Activated CD4-positive, alpha-beta memory T cell treated with anti-CD3 and anti-CD28 coated beads, Interleukin-2, amount 10 ng/mL, durations not matched to agents 7 days and 5 days (primary cell): ENCODE measurements at places on chromosomes 7 and 10.

- DNase-seq = no peak
These were observed 100.1 kb downstream of the HIP1 start for GRCh38 chr7:75638594-75639070.

GRCh38 chr10:77090381-77091356 lies 546.9 kb downstream of the KCNMA1 start:
- no peak for DNase-seq

GRCh38 chr7:99601656-99602310 lies 3.7 kb downstream of the TMEM225B start:
- DNase-seq = no peak

- DNase-seq = no peak
These were observed 260.3 kb upstream of the FERD3L start for GRCh38 chr7:19405541-19405940.

- peak; percentile 63 for DNase-seq
These were observed 588 bp upstream of the PAOX start for GRCh38 chr10:133378251-133379096.

- DNase-seq = no peak
These were observed 980.1 kb downstream of the KCNMA1 start for GRCh38 chr10:76657337-76658012.

DNA sequence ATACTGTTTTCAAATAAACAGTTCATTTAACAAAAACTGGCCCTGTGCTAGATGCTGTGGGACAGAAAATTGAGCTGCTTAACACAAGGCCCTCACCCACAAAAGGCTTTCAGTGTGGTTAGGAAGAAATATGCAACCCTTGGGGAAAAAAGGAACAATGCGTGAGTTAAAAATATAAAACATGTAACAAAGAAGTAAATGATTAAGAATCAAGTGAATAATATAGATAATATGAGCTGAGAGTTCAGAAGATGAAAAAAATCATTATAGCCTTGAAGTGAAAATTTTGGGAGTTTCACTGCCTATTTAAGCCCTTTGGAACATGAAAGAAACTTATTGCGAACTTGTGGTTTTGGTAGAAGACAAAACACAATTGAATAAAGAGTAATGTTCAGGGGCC lies 495.4 kb downstream of the GFRA1 start:
- no peak for DNase-seq

DNA sequence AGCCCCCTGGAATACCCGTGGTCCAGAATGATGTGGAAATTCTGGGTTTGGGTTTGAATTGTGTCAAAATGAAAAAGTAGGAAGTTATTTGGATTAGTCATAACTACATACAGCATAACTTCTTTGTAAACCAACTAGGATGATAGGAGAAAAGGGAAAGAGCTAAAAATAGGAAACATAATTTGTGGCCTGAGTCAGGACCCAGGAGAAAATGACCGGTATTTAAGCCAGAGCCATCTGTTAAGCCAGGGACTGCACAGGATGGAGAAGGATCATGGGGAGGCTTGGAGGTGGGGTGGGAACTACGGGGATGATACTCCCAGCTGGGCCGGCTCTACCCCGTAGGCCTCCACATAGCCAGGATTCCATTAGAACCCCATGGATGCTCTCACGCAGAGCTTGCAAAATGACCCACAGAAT lies 98.6 kb downstream of the MYOF start:
- DNase-seq = no peak

- no peak for DNase-seq
These were observed 396.7 kb downstream of the AUTS2 start for GRCh38 chr7:69994886-69995542.

- peak; percentile 22 for DNase-seq
These were observed 16.5 kb downstream of the SLK start for GRCh38 chr10:103983367-103983911.

- no peak for DNase-seq
These were observed 121.0 kb upstream of the TBX20 start for GRCh38 chr7:35374858-35375257.

GRCh38 chr7:24304494-24305095 lies 20.6 kb downstream of the NPY start:
- no peak for DNase-seq

- DNase-seq = no peak
These were observed 217.0 kb downstream of the CREB5 start for GRCh38 chr7:28629216-28629842.

DNA sequence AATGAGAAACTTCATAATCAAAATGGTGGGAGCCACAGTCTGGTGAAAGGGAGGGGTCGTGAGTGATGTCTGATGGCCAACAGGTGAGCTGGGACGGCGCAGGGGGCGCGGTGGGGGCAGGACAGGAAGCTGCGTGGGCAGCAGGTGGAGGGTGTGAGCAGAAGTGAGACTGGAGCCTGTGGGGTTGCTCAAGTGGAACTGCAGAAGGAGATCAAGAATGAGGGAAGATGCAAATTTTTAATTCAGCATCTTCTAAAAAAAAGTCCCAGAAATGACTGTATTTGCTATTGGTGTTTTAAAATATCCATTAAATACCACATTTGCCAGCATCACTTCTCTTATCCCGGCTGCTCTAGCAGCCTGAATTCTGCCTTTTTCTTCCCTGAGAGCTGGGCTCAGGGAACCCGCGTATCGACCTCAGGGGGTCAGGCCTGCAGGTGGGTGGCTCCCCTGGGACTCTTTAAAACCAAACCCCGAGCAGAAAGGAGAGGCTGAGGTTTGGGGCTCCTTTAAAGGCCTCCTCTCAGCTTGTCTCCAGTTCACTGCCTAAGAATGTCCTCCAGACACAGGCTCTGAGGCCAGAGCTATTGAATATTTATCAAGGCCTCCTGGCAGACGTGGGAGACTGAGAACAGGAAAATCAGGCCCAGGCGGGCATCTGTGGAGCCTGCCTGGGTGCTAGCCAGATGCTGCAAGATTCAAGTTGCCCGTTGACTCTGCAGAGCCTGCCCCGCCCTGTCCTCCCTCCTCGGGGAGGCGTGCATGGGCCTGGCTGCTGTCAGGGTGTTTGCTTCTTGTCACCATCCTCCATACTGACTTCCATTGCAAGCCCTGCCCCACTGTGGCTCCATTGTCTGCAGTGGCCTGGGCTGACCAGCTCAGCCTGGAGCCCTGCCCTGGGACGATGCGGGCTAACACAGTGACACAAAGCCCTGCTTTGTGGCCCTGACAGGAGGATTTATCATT lies 53.9 kb downstream of the SYPL1 start:
- no peak for DNase-seq

GRCh38 chr10:1824928-1825327 lies 87.6 kb upstream of the ADARB2 start:
- no peak for DNase-seq

- no peak for DNase-seq
These were observed 22.0 kb downstream of the ADRA2A start for GRCh38 chr10:111098679-111099437.

DNA sequence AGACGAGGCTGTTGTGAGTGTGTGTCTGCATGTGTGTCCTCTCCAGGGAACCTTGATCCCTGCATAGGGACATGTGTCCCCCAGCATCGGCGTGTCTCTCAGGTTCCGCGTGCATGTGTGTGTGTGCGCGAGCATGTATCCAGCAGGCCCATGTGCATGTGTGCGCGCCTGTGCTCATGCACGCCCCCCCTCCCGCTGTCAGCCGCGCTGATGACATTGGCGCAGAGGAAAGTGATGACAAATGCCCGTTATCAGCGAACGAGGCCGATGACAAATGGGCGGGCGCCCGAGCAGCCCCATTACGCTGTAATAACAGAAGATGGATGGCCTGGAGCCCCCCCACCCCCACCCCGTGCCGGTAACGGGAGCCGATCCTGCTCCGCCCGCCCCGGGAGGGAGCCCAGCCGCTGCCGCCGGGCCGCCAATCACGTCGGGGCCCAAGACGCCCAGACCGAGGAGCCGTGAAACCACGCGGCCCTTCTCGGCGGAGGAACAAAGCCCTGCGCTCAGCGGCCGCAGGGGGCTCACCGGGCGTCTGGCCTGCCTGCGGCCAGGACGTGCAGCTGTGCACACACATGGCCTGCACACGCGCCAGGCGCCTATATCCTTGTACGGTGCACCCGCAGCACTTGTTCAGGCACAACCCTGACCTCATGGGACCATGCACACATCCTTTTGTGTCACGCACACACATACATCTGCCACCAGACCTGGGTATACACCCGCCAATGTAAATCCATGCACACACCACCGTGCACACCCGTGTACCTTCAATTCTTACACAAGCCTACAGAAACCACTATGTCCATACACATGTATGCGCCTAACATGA lies 21.5 kb downstream of the POLL start:
- no peak for DNase-seq

DNA sequence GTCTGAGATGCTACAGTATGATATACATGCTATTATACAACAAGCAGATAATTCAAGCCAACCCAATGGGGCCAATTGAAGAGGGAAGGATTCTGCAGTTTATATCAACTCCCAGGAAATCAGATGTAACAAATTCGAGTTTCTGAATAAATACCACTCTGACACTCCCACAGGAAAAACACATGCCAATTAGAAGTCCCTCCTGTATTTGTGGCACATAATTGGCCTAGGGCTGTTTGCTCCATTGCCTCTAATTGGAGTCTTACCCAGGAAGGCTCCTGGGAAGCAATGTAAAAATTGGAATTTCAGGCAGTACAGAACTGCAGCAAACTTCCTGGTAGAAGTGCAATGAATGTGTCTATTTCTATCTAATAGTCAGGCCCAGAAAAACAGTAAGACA lies 4.7 kb downstream of the PPA1 start:
- no peak for DNase-seq
